ENCODE measurements at places on chromosomes 2 and 18.

- no peak for DNase-seq
Observed at GRCh38 chr18:14933964-14934363, 186.0 kb downstream of the ANKRD30B start.

GRCh38 chr2:41937464-41937906 lies 110.3 kb upstream of the PKDCC start:
- DNase-seq: no peak

DNA sequence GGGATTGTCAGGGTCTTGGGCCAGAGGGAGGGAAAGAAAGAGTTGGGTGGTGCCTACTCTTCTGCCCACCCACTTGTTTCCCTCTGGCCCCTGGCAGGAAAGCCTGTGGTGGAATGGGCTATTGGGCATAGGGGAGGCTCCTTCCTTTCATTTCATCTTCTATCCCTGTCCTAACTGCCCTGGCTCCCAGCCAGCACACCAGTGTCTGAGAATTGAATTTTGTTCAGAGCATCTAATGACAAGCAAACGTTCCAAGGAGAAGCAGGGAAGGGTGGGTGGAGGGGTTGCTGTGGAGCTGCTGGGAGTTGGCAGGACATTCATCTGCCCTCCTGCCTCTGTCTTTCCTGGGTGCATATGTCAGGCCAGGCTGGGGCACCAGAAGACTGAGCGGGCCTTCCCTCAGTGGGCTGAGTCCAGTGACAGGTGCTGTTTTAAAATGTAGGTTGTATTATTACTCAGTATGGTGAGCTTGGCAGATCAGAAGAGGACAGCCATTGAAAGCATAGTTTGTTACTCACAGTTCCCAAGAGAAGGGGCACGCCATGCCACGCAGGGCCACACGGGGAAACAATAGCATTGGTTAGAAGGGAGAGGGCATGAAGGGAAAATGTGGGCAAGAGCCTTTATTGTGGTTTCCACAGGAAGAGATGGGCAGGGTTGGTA lies 171.9 kb downstream of the ACOXL start:
- no peak for DNase-seq

GRCh38 chr18:13257361-13257980 lies 38.9 kb downstream of the LDLRAD4 start:
- DNase-seq: no peak

- DNase-seq: no peak
Observed at GRCh38 chr2:241033336-241033987, 35.0 kb downstream of the SNED1 start.

- DNase-seq: no peak
Observed at GRCh38 chr2:219178377-219179175, 501 bp downstream of the RETREG2 start.

DNA sequence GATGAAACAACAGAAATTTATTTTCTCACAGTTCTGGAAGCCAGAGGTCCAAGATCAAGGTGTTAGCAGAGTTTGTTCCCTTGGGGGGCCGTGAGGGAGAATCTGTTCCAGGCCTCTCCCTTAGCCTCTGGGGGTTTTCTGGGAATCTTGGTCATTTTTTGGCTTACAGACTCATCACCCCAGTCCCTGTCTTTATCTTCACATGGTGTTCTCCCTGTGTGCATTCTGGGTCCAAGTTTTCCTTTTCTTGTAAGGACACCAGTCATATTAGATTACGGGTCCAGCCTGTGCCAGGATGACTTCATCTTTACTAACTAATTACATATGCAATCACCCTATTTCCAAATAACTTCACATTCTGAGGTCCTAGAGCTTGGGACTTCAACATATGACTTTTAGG lies 292.5 kb upstream of the TRIB2 start:
- DNase-seq: no peak

DNA sequence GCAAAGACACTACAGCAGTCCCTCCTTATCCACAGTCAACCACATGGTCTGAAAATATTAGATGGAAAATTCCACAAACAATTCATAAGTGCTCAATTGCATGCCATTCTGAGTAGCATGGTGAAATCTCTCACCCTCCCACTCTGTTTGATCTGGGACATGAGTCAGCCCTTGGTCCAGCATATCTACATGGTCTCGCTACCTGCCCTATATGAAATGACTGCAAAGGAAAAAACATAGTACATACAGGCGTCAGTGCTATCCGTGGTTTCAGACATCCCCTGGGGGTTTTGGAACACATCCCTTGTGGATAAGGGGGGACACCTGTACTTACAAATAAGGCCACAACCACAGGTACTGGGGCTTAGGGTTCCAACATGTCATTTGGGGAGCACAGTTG lies 73.7 kb downstream of the CABLES1 start:
- DNase-seq: no peak

GRCh38 chr2:72330652-72331051 lies 183.0 kb upstream of the CYP26B1 start:
- no peak for DNase-seq

- no peak for DNase-seq
Observed at GRCh38 chr2:7444626-7445025, 527.4 kb downstream of the RNF144A start.

DNA sequence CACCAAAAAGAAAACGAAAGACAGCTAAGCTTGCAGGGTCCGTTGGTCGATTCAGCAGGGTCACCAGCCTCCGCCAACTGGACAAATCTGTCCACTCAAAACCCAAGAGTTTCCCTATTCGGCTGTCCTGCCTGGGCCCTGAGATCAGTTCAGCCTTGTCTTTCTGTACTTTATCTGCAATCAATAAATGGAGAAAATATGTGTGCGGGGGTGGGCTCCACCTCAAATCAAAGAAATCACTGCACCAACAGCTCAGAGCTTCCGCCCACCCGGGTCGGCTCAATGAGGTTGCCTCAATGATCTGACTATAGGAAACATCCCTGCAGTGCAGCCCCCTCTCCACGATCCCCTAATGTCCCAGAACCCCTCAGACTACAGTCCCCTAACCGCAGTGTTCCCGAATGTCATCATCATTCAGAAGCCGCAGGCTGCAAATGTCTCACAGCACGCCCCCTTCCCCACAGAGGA lies 447 bp downstream of the GGCX start:
- no peak for DNase-seq

- DNase-seq: no peak
Observed at GRCh38 chr2:126656431-126657147, 631 bp downstream of the GYPC start.

- no peak for DNase-seq
Observed at GRCh38 chr2:138441916-138442315, 59.7 kb upstream of the SPOPL start.

DNA sequence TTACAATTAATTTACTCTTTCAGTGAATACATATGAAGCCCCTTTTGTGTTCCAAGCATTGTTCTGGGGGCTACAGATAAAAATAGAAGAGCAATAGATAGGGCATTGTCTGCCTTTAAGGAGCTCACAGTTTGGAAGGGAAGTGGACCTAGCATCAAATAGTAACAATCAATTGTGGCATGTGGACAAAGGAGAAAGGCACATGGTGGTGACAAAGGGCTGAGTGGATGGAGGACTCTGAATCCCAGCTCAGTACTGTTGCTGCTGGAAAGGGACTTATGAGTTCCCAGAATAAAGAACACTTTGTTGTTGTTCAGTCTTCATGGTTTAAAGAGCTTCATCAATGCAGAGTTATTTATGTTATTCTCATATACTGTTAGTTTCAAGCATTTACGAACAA lies 217.7 kb downstream of the HRH4 start:
- DNase-seq: no peak

- no peak for DNase-seq
Observed at GRCh38 chr2:191245046-191245868, at the start of gene MYO1B. Gene MYO1B, plus strand, starts transcription at chr2:191245404. Its CDS starts 31,492 bp downstream, at chr2:191276896.

GRCh38 chr2:158484892-158485556 lies 28.3 kb downstream of the PKP4 start:
- DNase-seq: no peak

GRCh38 chr2:43097644-43098408 lies 128.6 kb downstream of the ZFP36L2 start:
- DNase-seq: no peak

DNA sequence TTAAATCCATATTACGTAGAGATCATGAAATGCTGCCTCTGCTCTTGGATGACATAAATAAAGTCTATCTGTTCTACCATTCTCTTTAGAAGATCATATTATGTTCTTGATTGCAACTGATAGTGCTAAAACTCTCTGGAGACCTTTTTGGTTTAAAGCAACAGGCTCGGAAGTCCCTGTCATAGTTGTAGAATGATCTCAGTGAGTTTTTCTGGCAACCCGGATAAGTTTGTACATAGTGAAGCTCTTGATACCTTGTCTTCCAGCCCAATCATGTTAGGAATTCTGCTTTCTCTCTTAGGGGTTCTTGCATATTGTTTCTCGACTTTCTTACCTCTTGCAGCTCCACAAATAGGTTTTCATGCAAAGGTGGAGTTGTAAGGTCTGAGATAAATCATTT lies 156.1 kb downstream of the TTC27 start:
- no peak for DNase-seq

- no peak for DNase-seq
Observed at GRCh38 chr18:29779096-29779495, 1263.4 kb downstream of the DSC3 start.

DNA sequence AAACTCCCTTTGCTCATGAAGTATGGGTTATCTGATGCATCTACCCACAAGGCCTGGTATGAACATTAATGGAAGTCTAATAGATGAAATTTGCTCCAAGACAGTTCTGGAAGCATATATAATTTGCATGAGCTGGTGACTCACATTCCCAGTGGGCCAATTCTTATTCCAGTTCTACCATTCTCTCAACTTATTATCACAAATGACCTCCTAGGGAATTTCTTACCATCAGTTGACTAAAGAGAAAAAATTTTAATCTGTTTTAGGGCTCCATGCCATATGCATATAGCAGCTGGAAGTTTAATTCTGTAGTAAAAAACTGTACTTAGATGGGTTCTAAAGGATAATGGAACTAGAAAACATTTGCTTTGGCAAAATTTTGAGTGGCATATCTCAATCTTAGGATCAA lies 165.2 kb upstream of the COL3A1 start:
- DNase-seq: no peak

- DNase-seq: no peak
Observed at GRCh38 chr2:85963068-85963467, 74.3 kb upstream of the ST3GAL5 start.

Data from cortex of kidney (tissue), 1 donor.